ENCODE measurements at places on chromosomes 13 and 19. TPM values are rescaled to one million over a fixed set of nuclear protein-coding genes. Genes with fewer than 3 reads are reported as not detected.
A peak's percentile ranks its signal among the peaks of the same experiment; 100 is the strongest.

DNA sequence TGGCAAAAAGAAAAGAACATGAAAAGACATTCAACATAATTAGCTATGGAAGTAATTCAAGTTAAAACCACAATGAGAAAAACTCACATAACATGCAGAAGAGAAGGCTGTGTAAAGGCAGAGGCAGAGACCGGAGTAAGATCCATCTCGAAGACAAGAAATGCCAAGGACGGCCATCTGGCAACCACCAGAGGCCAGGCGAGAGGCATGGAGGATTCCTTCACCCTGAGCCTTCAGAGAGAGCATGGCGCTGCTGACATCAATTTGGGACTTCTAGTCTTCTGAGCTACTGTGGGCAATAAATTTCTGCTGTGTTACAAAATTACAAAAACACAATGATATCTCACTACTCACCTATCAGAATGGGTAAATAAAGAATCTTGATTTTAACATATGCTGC is 381.0 kb downstream of the TSHZ3 start:
- DNase-seq: no peak

DNA sequence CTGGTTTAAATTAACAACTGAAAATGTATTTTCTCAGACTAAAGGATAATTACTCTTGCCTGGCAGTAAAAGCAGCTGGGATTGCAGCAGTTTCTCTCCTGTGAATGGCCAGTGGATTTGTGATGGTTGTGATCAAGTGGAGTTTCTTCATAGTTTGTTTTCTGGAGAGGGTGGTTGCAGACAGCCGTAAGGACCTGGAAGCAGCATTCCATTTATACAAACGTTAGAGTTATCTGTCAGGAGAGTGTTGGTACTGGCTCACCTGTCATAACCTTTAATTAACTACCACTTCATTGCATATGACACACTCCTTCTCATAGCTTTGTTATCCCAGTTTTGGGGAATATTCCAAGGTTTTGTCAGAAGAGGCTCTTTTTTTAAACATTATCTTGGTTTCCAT is 258.4 kb upstream of the SLC10A2 start:
- no peak for DNase-seq

DNA sequence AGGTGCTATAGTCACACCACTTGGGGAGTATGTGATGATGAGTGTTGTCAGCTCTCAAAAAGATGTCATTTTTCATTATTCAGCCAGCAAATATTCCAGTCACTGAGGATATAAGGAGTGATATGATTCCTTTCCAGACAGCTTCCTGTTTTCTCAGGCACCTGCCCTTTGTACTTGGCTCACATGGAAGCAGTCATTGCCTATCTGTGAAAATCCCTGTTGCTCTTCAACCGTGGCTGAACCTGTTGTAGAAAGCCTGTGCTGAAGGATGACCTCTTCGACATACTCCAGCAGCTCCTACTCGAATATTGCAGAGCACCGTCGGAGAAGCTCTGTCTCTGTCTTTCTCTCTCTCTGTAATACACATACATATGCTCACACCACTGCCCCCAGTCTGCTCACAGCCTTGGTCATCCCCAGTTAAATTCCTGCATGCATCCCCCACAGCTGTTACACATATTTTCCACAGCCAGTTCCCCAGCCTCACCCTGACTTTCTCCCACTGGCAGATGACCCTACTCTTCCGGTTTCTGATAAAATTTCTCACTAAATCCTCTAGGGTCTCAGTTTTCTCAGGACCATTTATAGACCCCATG is 204.2 kb upstream of the ARGLU1 start:
- no peak for DNase-seq

CACNG6 gene
- total RNA-seq: 1.3 TPM

- DNase-seq: no peak
Measured at GRCh38 chr19:7386308-7386707, 37.6 kb downstream of the ARHGEF18 start.

GRCh38 chr19:511101-511851 is 4.0 kb downstream of the TPGS1 start:
- DNase-seq: no peak

- no peak for DNase-seq
Measured at GRCh38 chr13:73721571-73721970, 412.6 kb downstream of the KLF12 start.

OR7C1 gene
- total RNA-seq: not detected

DNA sequence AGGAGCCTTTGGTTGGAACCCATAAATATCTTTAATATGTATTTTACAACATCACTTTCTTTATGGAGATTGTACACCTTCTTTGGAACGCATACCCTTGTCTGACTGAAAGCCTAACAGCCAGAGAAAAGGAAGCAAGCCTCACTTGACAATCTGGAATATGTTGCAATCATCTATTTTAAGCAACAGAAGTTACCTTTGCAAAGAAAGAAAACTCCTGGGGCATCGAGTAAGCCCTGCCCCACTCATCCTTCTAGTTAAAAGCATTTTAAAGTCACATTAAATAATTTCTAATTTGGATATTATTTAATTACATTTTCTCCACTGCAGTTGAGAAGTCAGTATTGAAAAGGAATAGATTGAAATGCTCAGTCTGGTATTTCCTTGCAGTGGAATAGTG is 542.7 kb downstream of the MYO16 start:
- DNase-seq: no peak

ACP5 gene
- total RNA-seq: 0.43 TPM

DNA sequence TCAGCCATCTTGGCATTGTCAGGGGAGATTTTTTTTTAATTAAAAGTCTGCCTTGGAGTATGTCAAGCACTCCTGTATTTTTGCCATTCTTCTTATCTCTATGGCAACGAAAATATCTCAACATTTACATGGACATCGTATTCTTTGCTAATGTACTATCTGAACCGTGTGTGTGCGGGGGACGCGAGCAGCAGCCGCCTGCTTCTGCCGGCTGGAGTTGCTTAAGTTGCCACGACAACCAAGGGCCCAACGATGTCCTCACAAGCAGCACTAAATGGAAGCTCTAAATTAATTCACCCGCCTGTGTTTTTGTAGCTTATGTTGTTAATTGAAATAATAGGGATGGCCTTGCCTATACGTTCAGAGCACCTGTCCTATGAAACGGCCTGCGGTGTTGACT is 309.5 kb downstream of the TEX29 start:
- no peak for DNase-seq

SHANK1 gene
- total RNA-seq: 7.4 TPM

DNA sequence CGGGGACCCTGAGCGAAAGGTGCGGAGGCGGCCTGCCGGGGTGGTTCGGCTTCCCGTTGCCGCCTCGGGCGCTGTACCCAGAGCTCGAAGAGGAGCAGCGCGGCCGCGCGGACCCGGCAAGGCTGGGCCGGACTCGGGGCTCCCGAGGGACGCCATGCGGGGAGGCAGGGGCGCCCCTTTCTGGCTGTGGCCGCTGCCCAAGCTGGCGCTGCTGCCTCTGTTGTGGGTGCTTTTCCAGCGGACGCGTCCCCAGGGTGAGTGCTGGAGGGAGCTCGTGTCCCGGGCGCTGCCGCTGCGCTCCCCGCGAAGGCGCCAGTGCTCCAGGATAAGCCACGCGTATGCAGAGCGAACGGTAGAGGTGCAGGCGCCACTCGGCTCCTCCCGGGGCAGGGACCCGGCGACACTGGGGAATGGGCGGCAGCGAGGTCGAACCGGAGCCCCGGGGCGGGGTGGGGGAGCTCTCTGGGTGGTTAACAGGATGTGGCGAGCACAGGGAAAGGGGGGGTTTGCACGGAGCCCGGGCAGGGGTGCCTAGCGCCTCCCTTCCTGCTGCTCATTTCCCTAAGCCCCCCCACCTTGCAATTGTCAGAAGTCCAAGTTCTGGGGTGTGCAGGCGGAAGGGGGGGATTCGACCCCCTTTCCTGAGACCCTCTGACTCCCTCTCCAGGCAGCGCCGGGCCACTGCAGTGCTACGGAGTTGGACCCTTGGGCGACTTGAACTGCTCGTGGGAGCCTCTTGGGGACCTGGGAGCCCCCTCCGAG is at the start of gene IL27RA:
Gene IL27RA, plus strand, starts transcription at position 44 of the 762 bp plus-strand sequence. Its CDS starts 111 bp downstream, at position 155.
- DNase-seq: peak; percentile 45

GRCh38 chr19:50434525-50434924 is 1.8 kb downstream of the MYBPC2 start:
- DNase-seq: no peak

GRCh38 chr13:46687810-46688209 is 109.2 kb downstream of the ESD start:
- DNase-seq: peak; percentile 58

IFNL1 gene
- not detected for total RNA-seq

DNA sequence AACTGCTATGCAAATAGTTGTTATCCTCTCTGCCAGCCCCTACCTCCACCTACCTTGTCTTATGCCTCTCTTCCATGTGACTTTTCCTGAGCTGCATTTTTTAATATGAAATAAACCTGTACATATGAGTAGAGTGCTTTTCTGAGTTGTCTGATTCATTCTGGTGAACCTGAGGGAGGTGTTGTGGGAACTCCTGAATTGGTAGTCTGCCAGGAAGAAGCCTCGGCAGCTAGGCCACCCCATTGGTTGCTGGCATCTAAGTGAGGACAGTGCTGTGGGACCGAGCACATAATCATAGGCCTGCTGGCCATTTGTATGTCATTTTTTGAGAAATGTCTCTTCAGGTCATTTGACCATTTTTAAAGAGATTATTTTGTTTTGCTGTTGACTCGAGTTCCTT is 1146.8 kb downstream of the UQCRFS1 start:
- no peak for DNase-seq

IGFL1 gene
- not detected for total RNA-seq

DNA sequence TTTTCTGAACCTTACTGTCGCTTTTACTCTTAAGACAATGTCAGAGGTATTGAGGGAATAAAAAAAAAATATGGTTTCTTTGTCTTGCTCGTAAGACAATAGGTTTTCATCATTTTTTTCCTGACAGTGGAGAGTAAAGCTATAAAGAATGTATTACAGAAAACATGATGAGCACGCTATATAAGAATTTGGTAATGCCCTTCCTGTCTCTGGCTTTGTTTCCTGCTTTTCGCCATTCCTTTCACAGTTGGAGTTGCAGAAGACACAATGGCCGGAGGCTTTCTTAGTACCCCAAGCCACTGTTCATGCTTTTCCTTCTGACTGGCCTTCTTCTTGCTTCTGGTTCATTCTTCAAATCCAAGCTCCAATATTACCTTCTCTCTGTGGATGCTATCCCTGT is 101.0 kb upstream of the DACH1 start:
- no peak for DNase-seq

C19orf73 gene
- total RNA-seq: 0.32 TPM

ITGBL1 gene
- 42.5 TPM for total RNA-seq

ELAVL3 gene
- total RNA-seq: not detected

DNA sequence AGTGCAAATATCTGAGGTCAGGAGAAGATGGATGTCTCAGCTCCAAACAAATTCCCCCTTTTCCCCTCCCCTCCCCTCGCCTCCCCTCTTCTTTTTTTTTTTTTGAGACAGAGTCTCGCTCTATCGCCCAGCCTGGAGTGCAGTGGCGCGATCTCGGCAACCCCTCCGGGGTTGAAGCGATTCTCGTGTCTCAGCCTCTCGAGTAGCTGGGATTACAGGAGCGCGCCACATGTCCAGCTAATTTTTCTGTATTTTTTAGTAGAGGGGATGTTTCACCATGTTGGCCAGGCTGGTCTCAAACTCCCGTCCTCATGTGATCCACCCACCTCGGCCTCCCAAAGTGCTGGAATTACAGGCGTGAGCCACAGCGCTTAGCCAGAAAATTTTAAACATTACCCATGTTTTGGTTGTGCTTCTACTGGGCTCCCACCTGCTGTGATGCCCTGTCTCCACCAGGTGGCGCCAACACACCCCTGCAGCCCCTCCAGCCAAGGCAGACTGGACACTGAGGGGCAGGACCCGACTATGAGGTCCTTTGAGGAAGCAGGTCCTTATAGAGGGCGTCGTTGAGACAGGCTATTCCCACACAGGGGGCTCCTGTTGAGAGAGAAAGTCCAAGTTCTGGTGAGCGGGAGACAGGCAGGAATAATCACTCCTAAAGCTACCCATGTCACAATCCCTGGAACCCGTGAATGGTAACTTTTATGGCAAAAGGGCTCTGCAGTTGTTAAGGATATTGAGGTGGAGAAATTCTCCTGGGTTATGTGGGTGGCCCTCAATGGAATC is 6.3 kb downstream of the ERICH4 start:
- peak; percentile 67 for DNase-seq

DNA sequence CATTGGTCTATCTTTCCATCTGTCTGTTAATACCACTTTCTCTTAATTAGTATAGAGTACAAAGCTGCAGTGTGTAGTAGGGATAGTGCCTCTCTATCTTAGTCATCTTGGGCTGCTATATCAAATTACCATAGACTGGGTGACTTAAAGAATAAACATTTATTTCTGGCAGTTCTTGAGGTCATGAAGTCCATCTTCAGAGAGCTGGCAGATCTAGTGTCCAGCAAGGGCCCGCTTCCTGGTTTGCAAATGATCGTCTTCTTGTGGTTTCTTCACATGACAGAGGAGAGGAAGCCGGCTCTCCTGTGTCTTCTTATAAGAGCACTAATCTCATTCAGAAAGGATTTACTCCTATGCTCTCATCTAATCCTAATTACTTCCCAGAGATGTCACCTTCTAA is 6.1 kb downstream of the ZNF700 start:
- DNase-seq: peak; percentile 14

- DNase-seq: peak; percentile 36
Measured at GRCh38 chr13:49791315-49791710, 1.2 kb downstream of the KPNA3 start.

FARP1 gene
- total RNA-seq: 125 TPM

- DNase-seq: no peak
Measured at GRCh38 chr13:23059173-23059572, 121.6 kb upstream of the SGCG start.

DNA sequence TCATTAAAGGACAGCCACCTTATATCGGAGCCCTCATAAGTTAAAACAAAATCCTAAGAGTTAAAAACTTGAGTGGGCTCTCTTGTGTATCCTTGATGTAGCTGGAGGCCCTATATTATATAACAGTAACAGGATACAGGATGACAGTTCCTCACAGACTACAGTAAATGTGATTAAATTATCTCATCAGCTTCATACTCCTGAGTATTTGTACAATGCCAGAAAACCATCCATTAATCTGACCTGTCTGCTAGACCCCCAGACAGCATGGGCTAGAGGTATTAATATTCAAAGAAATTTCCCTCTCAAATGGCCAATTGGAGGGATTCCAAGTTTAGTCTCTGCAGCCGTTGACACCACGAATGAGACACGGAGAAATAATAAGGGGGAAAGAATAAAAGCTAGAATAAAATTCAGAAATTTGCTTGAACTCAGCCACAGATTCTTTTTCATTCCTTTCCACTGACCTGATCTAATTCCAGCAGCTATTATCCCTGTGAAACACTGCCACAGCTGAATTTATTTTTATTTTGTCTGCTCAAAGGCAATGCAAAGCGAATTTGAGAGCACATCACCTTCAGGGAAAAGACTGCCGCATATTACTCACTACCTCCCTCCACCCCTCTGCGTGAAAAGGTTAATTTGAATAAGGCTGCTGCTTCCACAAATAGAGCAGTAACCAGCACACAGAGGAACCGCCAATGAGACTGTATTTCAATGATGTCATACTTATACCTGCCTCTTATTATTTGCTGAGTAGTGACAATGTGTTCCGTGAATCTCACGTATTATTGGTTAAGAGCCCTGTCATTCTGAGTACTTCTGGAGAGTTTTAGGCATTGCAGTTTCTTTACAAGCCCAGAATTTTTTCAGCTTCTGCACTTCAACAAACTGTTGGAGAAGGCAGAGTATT is 155.9 kb upstream of the KLF12 start:
- peak; percentile 69 for DNase-seq

- no peak for DNase-seq
Measured at GRCh38 chr19:47020992-47021496, 1.4 kb downstream of the NPAS1 start.

DIRAS1 gene
- total RNA-seq: 0.32 TPM

ZIC2 gene
- total RNA-seq: not detected

NANOS3 gene
- total RNA-seq: not detected
